ENCODE measurements at places on chromosomes 3 and 15. TPM values are rescaled to one million over a fixed set of nuclear protein-coding genes. Genes with fewer than 3 reads are reported as not detected.

The LEKR1 gene
- total RNA-seq, result 0.91 TPM

- ATAC-seq, result peak; percentile 31
Measured at GRCh38 chr3:156433910-156434309, 121.0 kb downstream of the SSR3 start.

The ZMYND10 gene
- 3.9 TPM for total RNA-seq

DNA sequence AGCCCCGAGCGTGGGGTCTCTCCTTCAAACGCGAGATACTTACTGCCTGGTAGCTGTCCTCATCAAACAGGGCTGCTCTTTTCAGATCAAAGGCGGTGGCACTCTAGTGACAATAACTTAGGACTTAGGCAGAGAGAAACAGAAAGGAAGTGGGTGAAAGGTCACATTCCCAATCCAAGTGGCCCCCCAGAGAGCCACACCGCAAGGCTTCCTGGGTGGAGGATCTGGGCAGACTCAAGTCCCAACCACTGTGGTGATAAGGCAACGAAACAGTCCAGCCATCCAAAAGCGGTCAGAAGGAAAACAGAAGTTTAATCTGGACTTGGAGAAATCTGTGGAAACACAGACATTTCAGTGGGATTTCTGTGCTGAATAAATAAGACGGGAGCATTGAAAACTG lies 227.2 kb downstream of the ADAMTS17 start:
- ATAC-seq, result no peak

DNA sequence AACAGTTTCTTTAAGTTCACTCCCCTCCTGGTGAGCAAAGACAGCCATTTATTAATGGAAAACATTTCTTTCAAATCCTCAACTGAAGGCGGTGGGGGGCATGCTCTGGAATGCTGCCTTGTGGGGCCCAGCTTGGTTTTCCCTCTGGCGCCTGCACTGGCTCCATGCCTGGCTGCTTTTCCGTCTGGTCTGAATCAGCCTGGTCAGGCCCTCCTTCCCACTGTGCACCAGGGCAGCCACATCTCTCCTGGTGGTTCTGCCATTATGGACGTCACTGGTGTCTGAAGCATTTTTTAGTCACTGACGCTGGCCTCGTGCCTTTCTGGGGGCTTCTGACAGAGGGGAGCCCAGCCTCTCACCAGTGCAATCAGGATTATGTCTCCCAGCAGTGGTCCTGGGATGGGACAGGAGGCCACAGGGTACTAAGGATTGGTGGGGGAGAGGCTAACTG lies 57.6 kb upstream of the APEH start:
- ATAC-seq, result no peak

DNA sequence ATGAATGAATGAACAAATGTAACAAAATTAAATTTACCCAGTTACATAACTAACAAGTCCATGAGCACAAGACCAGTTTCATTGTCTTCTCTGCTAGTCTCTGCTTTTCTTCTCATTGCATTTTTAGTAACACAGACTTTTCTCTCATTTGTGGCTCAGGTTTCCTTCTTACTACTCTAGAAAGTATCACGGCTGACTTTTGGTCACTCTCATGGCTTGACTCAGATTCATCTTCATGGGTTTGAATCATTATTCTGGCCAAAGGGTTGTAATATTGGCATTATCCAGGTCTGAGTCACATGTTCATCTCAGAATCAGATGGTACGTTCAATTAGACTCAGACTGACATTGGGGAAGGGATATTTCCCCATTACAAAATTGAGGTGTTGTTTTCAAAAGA lies 121.5 kb upstream of the SATB1 start:
- ATAC-seq, result peak; percentile 96

The PP2D1 gene
- total RNA-seq, result not detected

- peak; percentile 26 for ATAC-seq
Measured at GRCh38 chr3:184361932-184362667, 590 bp downstream of the POLR2H start.

- no peak for ATAC-seq
Measured at GRCh38 chr15:67083135-67083762, 17.8 kb downstream of the SMAD3 start.

DNA sequence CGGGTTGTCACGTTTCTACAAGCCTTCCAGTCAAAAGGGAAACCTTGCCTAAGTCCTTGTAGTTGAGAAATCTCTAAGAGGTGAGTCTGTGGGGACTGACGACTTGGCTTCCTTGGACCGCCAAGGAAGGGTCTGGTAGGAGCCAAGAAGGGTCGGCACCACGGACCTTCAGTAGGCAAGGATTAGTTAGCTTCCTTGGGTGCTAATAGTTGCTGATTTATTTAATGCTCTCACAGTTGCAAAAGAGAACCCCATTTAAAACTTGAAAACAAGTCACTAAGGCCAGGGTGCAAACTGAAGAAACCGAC lies 361 bp upstream of the LCMT2 start:
- peak; percentile 20 for ATAC-seq

The LRRIQ4 gene
- total RNA-seq, result 0.13 TPM

- peak; percentile 70 for ATAC-seq
Measured at GRCh38 chr3:71444028-71444860, 139.3 kb downstream of the FOXP1 start.

The CD200R1L gene
- not detected for total RNA-seq

The ITPKA gene
- total RNA-seq, result 5.5 TPM

GRCh38 chr15:25056484-25057425 lies 102.0 kb downstream of the SNRPN start:
- no peak for ATAC-seq

DNA sequence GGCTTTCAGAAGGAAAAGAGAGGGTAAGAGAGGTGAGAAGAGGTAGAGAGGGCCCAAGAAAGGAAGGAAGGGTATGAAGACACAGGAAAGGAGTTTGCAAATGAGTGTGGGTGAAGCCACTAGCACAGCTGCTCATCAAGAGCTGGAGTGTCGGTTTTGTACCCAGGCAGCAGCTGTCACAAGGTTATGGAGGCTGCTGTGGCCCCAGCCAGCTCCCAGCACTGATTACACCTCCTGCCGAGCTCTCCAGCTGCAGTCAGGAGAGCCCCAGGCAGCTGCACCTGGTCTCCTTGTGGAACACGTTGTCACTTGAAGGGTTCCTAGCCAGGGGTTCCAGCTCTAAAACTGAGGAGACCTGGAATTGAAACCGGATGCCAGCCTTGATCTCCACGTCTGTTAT lies 60.4 kb upstream of the CHD2 start:
- ATAC-seq, result peak; percentile 79

DNA sequence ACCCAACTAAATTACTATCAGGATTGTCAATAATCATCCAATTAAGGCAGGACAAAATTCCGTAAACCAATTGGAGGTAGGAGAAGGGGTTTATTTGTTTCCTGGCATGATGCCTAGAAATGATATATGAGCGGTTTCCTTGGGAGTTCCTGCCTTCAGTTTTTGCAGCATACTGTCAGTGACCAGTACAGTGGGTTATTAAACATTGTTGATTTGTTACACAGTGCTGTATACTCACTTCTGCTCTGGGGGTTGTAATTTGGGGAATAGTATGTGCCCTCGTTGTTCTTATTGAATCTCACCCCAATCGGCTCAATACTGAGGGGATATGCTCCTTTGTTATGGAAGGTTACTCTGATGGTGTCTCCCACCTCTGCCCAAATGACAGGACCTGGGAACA lies 22.2 kb downstream of the CP start:
- no peak for ATAC-seq

The SERINC4 gene
- 0.17 TPM for total RNA-seq

The AADAC gene
- total RNA-seq, result not detected

DNA sequence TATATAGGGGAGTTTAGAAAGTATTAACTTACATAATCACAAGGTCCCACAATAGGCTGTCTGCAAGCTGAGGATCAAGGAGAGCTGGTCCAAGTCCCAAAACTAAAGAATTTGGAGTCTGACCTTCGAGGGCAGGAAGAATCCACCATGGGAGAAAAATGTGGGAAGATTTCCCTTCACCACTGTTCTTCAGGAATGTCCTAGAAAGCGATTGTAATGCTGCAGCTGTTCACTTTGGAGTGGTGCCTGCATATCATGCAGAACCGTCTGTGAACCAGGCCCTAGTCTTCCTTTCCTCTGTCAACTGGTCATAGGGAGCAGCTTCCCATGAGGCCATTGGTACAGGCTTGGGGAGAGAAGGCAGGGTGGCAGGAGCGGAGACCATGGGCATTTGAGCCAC lies 497.9 kb upstream of the ARPP21 start:
- no peak for ATAC-seq

DNA sequence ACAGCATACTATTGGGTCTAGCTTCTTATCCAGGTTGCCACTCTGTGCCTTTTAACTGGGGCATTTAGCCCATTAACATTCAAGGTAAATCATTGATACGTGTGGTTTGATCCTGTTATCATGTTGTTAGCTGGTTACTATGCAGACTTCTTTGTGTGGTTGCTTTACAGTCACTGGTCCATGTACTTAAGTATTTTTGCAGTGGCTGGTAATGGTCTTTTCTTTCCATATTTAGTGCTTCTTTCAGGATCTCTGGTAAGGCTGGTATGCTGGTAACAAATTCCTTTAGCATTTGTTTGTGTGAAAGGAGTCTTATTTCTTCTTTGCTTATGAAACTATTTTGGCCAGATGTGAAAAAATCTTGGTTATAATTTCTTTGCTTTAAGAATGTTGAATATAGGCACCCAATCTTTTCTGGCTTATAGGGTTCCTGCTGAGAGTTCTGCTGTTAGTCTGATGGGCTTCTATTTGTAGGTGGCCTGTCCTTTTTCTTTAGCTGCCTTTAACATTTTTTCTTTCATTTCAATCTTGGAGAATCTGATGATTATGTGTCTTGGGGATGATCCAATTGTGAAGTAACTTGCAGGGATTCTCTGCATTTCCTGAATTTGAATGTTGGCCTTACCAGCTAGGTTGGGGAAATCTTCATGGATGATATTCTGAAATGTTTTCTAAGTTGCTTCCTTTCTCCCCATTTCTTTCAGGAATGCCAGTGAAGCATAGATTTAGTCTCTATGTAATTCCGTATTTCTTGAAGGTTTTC lies 39.3 kb downstream of the CCR1 start:
- ATAC-seq, result no peak
